ENCODE measurements at places on chromosomes 3 and 15.

DNA sequence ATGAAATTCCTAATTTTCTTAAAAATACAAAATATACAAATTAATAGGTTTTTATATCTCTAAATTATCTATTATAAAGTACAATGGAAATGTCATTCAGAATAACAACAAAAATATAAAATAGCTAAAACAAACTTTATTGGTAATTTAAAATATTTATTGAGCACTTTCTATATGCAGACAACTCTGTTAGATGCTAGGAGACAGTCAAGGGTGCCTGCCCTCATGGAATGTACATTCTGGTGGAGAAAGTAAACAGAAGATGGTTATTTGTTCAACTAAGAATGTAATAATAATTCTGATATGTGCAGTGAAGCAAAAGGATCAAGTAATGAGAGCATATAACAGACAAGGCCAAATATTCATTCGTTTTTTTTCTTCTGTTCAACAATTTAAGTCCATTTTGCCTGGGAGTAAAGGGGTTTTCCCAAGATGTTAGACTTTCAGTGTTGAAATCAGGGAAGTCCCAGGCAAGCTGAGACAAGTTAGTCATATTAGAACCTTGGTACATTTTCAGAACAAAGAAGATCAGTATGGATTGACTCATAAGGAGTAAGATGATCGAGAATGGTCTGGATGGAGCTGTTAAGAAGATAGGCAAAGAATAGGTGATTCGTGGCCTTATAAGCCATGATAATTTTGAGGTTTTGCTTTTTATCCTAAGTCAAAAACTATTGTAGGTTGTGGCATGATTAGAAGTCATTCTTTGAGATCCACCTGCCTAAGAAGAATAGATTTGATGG, 150.2 kb upstream of the MLF1 start:
- DNase-seq: no peak

DNA sequence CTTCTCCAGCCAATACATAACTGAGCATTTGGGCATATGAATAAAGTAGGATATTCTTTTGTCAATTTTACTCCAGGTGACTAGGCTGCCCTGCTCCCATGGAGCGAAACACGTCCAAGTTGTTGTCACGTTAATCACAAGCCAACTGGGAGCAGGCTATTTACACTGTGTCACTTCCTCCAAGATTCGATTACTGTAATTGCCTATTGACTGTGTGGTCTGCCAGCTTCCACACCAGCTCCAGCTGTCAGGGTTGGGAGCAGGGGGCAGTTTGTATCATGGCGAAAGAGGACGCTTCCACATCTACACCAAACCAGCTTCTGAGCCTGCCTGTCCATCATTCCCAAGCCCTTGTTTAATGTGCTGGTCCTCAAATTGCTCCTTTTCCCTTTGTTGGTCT, 89.2 kb upstream of the RORA start:
- no peak for DNase-seq

- no peak for DNase-seq
Observed at GRCh38 chr15:26736502-26737248, 36.2 kb downstream of the GABRB3 start.

- DNase-seq: no peak
Observed at GRCh38 chr3:146511402-146512134, 32.8 kb downstream of the PLSCR1 start.

DNA sequence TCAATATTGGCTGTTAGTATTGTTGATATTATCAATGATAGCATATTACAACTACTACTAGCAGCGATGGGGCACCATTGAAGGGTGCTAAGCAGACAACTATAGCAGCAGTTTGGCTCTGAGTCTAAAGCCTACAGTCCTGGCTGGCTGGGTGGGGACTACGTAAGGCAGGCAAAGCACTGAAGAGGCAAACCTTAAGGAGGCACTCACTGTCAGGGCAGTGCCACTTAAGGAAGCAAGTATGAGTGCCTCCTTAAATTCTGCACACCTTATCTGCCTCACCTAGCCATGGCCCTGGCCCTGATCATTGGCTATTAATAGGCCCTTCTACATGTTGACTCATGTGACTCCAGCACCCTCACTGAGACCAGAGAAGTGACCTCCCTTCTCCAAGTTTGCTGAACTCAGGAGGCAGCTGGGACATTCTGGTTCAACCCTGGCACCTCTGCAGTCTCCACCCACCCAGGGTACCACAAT, 20.6 kb downstream of the CDCP1 start:
- no peak for DNase-seq
